ENCODE measurements at places on chromosomes 12 and 14.

- DNase-seq: peak; percentile 70
These were observed 535 bp downstream of the BIN2 start for GRCh38 chr12:51323317-51323960.

DNA sequence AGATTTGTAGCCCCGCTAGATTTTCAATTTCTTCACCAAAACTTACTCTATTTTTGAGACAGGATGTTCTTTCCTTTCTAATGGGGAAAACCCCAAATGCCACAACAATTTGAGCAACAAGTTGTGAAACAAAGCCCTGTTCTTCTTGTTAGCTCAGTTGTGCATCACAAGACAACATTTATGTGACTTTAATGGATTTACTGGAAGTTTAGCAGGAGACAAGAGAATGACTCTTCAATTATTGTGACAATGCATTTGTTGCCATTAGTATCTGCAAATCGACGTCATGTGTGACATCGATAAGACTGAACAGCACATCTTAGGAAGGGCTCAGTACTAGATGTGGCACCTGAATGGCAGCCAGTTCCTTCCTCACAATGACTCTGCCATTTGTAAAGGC lies 1028.9 kb upstream of the TMEM132C start:
- no peak for DNase-seq

DNA sequence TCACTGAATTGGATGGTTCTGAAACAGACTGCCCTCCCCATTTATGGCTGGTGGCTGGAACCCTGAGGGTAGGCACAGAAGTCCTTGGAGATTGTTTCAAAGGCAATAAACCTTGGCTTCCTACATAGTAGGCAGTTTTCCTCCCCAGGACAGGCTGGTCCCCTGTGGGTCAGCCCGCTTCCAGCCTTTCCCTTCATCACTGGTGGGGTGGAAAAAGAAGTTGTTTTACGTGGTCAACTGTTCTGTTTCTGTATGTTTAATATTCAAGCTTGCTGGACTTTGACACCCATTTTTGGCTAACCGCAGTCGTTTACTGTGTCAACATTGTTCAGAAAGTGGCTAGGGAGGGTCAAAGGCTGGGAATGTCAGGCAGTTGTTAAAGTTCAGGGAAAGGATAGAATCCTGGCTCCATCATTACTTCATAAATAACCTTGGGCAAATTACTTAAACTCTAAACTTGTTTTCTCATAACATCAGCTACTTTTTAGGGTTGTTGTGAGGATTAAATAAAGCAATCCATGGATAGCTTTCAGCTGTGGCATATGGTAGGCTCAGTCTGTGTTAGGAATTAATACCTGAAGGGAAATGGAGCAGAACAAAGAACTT lies 2.4 kb downstream of the KLHDC2 start:
- DNase-seq: no peak

GRCh38 chr14:104591031-104591430 lies 11.5 kb downstream of the C14orf180 start:
- DNase-seq: no peak
